ENCODE measurements at places on chromosomes 12 and 14.
A peak's percentile ranks its signal among the peaks of the same experiment; 100 is the strongest.

DNA sequence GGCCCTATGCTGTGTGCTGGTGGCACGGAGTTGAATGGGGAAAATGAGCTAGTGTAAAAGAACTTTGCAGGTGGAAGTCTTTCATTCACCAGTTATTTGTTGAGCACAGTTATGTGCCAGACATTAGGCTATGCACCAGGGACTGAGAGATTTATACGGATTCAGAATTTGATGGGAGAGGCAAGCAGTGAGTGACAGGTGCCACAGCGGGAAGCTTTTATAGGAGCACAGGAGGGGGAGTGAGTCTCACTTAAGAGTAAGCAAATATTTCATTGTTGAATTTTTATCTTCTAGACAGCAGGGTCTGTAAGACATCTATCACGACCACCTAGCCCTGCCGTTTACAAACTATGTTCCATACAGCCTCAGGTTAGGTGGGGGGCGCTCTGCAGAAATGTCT, 320.6 kb downstream of the SNAPC1 start:
- peaks cover 2% of the 10 kb centered on the region for H3K36me3 ChIP-seq
- DNase-seq = no peak
- no peak overlapping the region for H3K4me3 ChIP-seq
- H3K27me3 ChIP-seq = peaks cover 33% of the 10 kb centered on the region
- peaks cover 10% of the 10 kb centered on the region for H3K4me1 ChIP-seq
- no peak overlapping the region for H3K27ac ChIP-seq

DNA sequence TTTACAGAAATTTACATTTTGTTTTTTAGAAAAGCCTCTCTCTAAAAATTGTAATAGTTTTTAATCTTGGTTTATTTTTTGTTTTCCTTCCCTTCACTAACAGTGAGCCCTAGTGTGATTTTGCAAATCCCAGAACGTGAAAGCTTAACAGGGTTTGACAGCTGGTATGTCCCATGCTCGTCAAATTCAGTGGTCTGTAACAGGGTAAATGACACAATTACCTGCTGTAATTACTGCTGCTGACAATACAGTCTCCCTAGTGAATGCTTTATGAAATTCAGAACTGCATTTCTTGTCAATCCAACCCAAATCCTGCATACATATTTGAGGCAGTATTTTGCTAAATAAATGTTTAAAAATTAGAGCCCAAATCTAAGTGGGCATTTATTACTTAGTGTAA, 249.2 kb downstream of the NELL2 start:
- DNase-seq = no peak
- H3K36me3 ChIP-seq = peaks cover 2% of the 10 kb centered on the region
- no peak overlapping the region for H3K4me3 ChIP-seq
- H3K4me1 ChIP-seq = peaks cover 2% of the 10 kb centered on the region

GRCh38 chr12:46801293-46801692, 24.5 kb downstream of the SLC38A4 start:
- no peaks in the 10 kb centered on the region for H3K36me3 ChIP-seq
- no peak overlapping the region for H3K27ac ChIP-seq
- no peak for DNase-seq
- H3K4me1 ChIP-seq = no peaks in the 10 kb centered on the region
- H3K4me3 ChIP-seq = no peak overlapping the region

DNA sequence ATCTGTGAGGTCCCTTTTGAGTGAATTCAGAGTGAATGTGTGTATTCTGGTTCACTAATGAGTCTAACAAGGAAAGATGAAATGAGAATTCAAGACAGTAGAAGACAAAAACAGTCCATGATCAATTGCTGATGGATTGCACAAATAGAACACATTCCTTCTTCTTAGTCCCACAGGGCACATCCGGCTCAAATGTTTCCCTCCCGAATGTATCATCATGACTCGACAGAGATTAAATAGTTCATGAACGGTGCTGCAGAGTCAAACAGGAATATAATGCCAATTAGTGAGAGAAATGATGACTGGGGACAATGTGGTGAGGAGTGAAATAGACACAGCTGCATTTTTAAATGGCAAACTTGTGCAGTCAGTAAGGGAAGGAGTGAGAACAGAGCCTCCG, 11.5 kb upstream of the SFSWAP start:
- no peak overlapping the region for H3K4me3 ChIP-seq
- no peaks in the 10 kb centered on the region for H3K36me3 ChIP-seq
- H3K4me1 ChIP-seq = peaks cover 4% of the 10 kb centered on the region
- no peak for DNase-seq

DNA sequence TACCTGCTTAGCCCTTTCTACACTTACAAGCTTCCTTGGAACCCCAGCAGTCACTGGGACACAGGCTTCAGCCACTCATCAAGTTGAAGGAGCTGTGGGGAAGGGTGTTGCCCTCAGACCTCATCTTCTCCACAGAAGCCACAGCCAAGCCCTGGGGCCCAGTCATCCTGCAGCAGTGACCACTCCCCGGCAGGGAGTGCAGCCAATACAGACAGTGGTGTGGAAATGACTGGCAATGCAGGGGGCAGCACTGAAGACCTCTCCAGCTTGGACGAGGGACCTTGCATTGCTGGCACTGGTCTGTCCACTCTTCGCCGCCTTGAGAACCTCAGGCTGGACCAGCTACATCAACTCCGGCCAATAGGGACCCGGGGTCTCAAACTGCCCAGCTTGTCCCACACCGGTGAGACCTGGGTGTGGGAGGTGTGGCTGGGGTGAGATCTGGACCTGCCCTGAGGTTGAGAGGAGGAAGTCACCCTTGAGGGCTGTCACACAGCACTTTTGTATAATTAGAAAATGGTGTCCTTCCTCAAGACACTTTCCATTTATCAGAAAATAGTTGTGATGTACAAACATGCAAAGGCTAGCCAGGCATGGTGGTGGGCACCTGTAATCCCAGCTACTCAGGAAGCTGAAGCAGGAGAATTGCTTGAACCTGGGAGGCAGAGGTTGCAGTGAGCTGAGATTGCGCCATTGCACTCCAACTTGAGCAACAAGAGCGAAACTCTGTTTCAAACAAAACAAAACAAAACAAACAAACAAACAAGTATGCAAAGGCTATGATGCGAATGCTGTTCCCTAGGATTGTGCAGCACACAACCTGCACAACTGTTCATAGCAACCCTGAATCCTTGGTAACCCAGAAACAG, 9.9 kb downstream of the GLI1 start:
- H3K27ac ChIP-seq = peak overlapping the region; percentile 79
- DNase-seq = no peak
- peaks cover 14% of the 10 kb centered on the region for H3K36me3 ChIP-seq

- H3K27me3 ChIP-seq = no peaks in the 10 kb centered on the region
- H3K27ac ChIP-seq = peak overlapping the region; percentile 73
- peaks cover 7% of the 10 kb centered on the region for H3K4me1 ChIP-seq
- no peaks in the 10 kb centered on the region for H3K36me3 ChIP-seq
- no peak overlapping the region for H3K4me3 ChIP-seq
Observed at GRCh38 chr12:96514328-96514727, 25.0 kb downstream of the CFAP54 start.

DNA sequence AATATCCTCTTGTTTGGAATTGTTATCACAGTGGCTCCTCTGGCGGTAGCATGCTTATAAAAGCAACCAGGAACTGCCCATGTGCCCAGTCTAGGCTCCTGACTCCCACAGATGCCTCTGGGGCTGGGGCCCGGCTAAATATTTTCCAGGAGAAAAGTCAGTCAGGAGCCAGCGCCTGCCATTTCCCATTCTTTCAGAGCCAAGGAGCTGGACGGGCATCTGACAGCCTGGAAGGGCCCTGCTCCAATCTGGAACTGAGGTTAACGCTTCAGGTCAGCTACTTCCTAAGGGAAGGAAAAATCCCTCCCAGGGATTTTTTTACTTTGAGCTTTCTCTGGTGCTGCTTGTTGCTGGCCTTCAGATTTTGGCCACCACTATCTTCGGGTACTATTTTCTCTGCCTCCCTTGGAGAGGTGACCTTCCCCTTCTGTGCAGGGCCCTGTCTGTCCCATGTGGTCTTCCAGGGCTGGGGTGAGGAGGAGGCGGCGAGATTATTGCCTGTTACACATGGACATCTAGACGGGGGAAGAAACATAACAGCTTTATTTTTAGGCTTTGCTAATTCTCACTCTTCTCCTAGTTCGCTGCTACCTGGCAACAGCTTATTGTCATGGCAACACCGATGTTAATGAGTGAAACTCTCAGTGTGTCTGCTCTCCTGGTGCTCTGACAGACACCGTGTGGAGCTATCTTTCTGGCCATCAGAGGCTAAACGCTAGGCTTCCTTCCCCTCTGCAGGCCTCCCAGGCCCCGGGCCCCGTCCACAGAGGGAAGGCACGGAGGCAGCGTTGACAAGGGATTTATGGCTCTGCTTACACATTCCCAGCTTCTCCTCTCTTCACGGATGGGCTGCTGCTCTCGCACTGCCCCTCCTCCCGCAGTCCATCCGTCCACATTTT, 160.4 kb downstream of the CACNA1C start:
- no peak overlapping the region for H3K4me3 ChIP-seq
- peaks cover 52% of the 10 kb centered on the region for H3K27me3 ChIP-seq
- no peak overlapping the region for H3K27ac ChIP-seq
- no peaks in the 10 kb centered on the region for H3K36me3 ChIP-seq
- no peak for DNase-seq

GRCh38 chr14:53840444-53840843, 116.2 kb downstream of the BMP4 start:
- no peak overlapping the region for H3K27ac ChIP-seq
- no peaks in the 10 kb centered on the region for H3K4me1 ChIP-seq
- no peaks in the 10 kb centered on the region for H3K36me3 ChIP-seq
- no peak overlapping the region for H3K4me3 ChIP-seq

- no peak overlapping the region for H3K27ac ChIP-seq
- peaks cover 24% of the 10 kb centered on the region for H3K27me3 ChIP-seq
- H3K4me3 ChIP-seq = no peak overlapping the region
- DNase-seq = no peak
- H3K36me3 ChIP-seq = no peaks in the 10 kb centered on the region
- H3K4me1 ChIP-seq = no peaks in the 10 kb centered on the region
Observed at GRCh38 chr14:94571395-94571794, 9.8 kb upstream of the SERPINA5 start.

DNA sequence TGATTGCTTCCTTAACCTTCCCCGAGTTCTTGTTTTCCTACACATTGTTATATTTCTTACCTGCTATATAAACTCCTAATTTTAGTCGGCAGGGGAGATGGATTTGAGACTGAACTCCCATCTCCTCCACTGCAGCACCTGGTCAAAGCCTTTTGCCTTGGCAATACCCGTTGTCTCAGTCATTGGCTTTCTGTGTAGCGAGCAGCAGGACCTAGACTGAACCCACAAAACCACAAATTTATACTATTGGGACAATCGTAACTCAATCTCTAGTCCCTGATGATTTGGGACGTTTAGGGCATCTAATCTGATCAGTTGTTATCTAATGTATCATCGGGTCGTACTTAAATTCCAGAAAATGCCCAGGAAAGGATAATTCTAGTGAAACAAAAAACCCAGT, 37.8 kb upstream of the BAZ1A start:
- no peaks in the 10 kb centered on the region for H3K36me3 ChIP-seq
- H3K27me3 ChIP-seq = no peaks in the 10 kb centered on the region
- no peak for DNase-seq
- no peak overlapping the region for H3K4me3 ChIP-seq
- H3K27ac ChIP-seq = no peak overlapping the region

GRCh38 chr14:68574906-68575305, 218.0 kb downstream of the ZFP36L1 start:
- H3K27me3 ChIP-seq = no peaks in the 10 kb centered on the region
- H3K27ac ChIP-seq = no peak overlapping the region
- H3K36me3 ChIP-seq = peaks cover 2% of the 10 kb centered on the region
- DNase-seq = no peak
- peaks cover 2% of the 10 kb centered on the region for H3K4me1 ChIP-seq
- H3K4me3 ChIP-seq = no peak overlapping the region

GRCh38 chr12:4107436-4107878, 166.1 kb upstream of the CCND2 start:
- H3K4me1 ChIP-seq = peaks cover 20% of the 10 kb centered on the region
- H3K27ac ChIP-seq = peak overlapping the region; percentile 86
- H3K27me3 ChIP-seq = peaks cover 13% of the 10 kb centered on the region
- peak; percentile 31 for DNase-seq
- H3K36me3 ChIP-seq = peaks cover 3% of the 10 kb centered on the region

DNA sequence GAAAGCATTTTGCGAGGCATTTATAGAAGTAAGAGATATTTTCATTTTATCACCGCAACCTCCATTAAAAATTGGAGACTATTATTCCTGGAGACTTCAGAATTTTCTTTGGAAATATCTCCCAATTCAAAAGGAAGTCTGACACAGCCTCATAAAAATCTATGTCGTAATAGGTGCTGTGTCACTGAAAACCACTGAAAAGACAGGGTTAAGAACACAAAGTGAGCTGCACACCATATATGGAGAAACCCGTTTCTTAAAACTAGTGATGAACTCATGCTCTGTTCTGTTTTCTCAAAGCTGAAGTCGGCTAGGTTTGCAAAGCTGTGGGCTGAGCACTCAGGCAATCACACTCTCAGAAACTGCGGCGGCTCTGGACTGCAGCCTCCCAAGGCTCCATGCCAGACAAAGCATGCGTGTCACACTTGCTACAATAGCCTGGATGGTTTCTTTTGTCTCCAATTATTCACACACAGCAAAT, at the start of gene GLIPR1:
GLIPR1 (plus strand) TSS at position 287 of the 481 bp plus-strand sequence; CDS start at position 413, 126 bp downstream.
- H3K27ac ChIP-seq = peak within 1 kb of the TSS; percentile 92
- peaks cover 16% of the 10 kb centered on the region for H3K36me3 ChIP-seq
- H3K4me3 ChIP-seq = peak within 1 kb of the TSS; percentile 77
- peaks cover 59% of the 10 kb centered on the region for H3K4me1 ChIP-seq

DNA sequence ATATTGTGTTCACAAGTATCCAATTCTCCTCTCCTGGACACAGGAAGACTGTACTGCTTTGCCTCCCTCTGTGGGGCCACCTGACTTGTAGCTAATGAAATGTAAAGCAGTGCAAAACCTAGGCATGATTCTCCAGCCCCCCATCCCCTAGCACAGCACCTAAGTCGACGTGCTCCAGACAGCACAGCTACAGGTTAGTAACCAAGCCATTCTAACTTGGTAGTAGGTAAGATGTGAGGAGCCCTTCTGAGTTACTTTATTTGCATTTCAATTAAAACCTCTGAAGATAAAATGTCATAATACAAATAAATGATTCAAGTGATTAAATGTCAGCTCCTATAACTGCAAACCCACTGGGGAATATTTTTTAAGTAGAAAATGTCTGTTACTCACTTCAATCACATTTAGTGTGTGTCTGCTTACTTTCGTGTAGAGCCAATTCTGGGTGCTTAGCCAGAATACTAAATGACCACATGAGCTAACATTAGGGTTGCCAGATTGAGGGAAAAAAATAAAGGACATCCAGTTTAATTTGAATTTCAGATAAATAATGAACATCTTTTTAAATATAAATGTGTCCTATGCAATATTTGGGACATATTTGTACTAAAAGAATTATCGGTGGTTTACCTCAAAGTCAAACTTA, 64.8 kb upstream of the HIF1A start:
- H3K27me3 ChIP-seq = no peaks in the 10 kb centered on the region
- peaks cover 3% of the 10 kb centered on the region for H3K4me1 ChIP-seq
- H3K27ac ChIP-seq = no peak overlapping the region

- H3K36me3 ChIP-seq = peaks cover 5% of the 10 kb centered on the region
- peaks cover 3% of the 10 kb centered on the region for H3K4me1 ChIP-seq
- no peak for DNase-seq
- H3K4me3 ChIP-seq = no peak overlapping the region
Observed at GRCh38 chr12:49030119-49030518, 11.5 kb upstream of the PRKAG1 start.

Data from T-helper 17 cell (primary cell).